Muscle of arm (tissue), 14 donors: ENCODE measurements at places on chromosomes 3 and 15. TPM values are rescaled to one million over a fixed set of nuclear protein-coding genes. Genes with fewer than 3 reads are reported as not detected.

Gene REC114
- not detected for polyA plus RNA-seq

Gene SLC22A13
- 0.12 TPM for polyA plus RNA-seq

Gene FAM98B
- 24.7 TPM for polyA plus RNA-seq

Gene ZSCAN2
- not detected for polyA plus RNA-seq

Gene RTP4
- polyA plus RNA-seq = 0.41 TPM

Gene CLDN1
- 24.0 TPM for polyA plus RNA-seq

Gene TICRR
- polyA plus RNA-seq = 5.1 TPM

Gene APOD
- 29.7 TPM for polyA plus RNA-seq

Gene OXTR
- not detected for polyA plus RNA-seq

Gene COX5A
- polyA plus RNA-seq = 285 TPM

Gene LRTM1
- 1,405 TPM for polyA plus RNA-seq

Gene SENP2
- 36.7 TPM for polyA plus RNA-seq

Gene GCNT3
- polyA plus RNA-seq = 1.8 TPM

Gene PP2D1
- 0.63 TPM for polyA plus RNA-seq

Gene DUOX2
- 0.03 TPM for polyA plus RNA-seq

Gene SLC9A9
- polyA plus RNA-seq = 13.0 TPM

Gene DAZL
- not detected for polyA plus RNA-seq

Gene SIDT1
- polyA plus RNA-seq = 2.3 TPM

Gene SEMA5B
- 24.6 TPM for polyA plus RNA-seq

Gene HPS3
- 13.1 TPM for polyA plus RNA-seq

Gene PPARG
- polyA plus RNA-seq = 5.2 TPM

Gene PTX3
- polyA plus RNA-seq = 6.2 TPM

Gene UPK1B
- not detected for polyA plus RNA-seq

Gene ACKR4
- not detected for polyA plus RNA-seq

Gene MAP6D1
- polyA plus RNA-seq = 18.9 TPM

Gene TUSC7
- polyA plus RNA-seq = not detected

Gene GOLGA8S
- 1.1 TPM for polyA plus RNA-seq

Gene USP13
- 55.3 TPM for polyA plus RNA-seq

Gene ATP8B4
- not detected for polyA plus RNA-seq

Gene SLCO2A1
- 1.4 TPM for polyA plus RNA-seq

Gene FEZF2
- not detected for polyA plus RNA-seq

Gene TIPIN
- polyA plus RNA-seq = 9.5 TPM

Gene CNTN4
- 19.0 TPM for polyA plus RNA-seq

Gene CPLX3
- not detected for polyA plus RNA-seq

Gene CMC1
- polyA plus RNA-seq = 17.6 TPM

Gene TNNC1
- polyA plus RNA-seq = 720 TPM

Gene ATRIP
- polyA plus RNA-seq = 7.8 TPM

Gene HCN4
- polyA plus RNA-seq = not detected

Gene CRYGS
- polyA plus RNA-seq = 1.6 TPM

Gene RAB43
- 5.6 TPM for polyA plus RNA-seq

Gene LRRIQ4
- polyA plus RNA-seq = 0.23 TPM

Gene PIGBOS1
- polyA plus RNA-seq = 12.5 TPM

Gene TM4SF1
- 39.4 TPM for polyA plus RNA-seq

Gene ASB7
- polyA plus RNA-seq = 9.9 TPM

Gene GPR149
- 0.11 TPM for polyA plus RNA-seq

Gene CCR9
- polyA plus RNA-seq = not detected

Gene ARNT2
- 8.1 TPM for polyA plus RNA-seq

Gene ADPRH
- 10.4 TPM for polyA plus RNA-seq

Gene ACOX2
- not detected for polyA plus RNA-seq

Gene TERC
- polyA plus RNA-seq = 0.36 TPM

Gene GOLGA6L24
- 0.08 TPM for polyA plus RNA-seq

Gene COL6A5
- 0.08 TPM for polyA plus RNA-seq

Gene KNL1
- polyA plus RNA-seq = 57.9 TPM

Gene GOLGA8J
- polyA plus RNA-seq = 1.8 TPM

Gene EIF4E3
- polyA plus RNA-seq = 9.4 TPM

Gene ST3GAL6
- 15.1 TPM for polyA plus RNA-seq

Gene TLR9
- 0.10 TPM for polyA plus RNA-seq

Gene C3orf20
- 0.18 TPM for polyA plus RNA-seq

Gene CHRD
- 24.9 TPM for polyA plus RNA-seq
